ENCODE measurements at places on chromosomes 5 and 9.

DNA sequence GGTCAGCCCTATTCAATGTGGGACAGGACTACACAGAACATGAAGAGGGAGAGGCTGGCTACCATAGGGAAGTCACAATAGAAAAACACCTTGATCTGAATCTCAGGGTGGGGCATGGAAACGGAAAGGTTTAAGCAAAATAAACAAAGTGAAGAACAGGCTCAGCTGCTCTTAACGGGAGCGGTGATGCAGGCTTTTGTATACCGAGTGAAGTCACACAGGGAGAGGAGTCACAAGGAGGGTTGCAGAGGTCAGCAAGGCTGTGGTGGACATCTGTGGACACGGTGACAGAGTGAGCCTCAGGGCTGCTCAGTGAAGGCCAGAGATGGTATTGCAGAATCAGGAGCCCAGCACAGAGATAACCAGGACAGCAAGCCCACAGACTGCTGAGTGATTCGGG is 30.6 kb upstream of the SEMA4D start:
- DNase-seq: no peak

- DNase-seq: no peak
Observed at GRCh38 chr5:145980718-145981117, 44.3 kb downstream of the SH3RF2 start.

GRCh38 chr5:14534773-14535172 is 46.8 kb upstream of the OTULINL start:
- DNase-seq: no peak

DNA sequence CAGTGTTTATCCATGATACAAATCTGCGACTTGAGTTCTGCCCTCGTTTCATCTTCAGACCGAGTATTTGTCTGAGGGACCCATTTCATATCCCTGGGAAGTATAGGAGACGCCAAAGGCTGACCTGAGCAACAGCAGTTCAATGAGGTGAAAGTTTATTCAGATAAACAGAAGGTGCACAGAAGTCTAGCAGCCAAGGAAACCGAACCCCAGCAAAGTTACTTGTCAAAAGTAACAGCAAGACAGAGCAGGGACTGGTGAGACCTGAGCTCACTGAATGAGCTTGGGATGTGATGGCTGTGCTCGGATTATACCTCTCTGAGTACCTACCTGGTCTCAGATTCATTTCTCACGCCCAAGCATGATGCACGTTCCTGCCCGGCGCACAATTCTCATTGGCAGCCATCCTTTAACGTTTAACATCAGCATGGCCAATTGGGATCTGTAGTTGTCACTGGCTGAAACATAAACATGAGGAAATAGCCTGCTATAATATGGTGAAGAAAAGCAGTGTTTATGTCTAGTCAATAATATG is 599 bp downstream of the LYRM7 start:
- DNase-seq: peak; percentile 20

DNA sequence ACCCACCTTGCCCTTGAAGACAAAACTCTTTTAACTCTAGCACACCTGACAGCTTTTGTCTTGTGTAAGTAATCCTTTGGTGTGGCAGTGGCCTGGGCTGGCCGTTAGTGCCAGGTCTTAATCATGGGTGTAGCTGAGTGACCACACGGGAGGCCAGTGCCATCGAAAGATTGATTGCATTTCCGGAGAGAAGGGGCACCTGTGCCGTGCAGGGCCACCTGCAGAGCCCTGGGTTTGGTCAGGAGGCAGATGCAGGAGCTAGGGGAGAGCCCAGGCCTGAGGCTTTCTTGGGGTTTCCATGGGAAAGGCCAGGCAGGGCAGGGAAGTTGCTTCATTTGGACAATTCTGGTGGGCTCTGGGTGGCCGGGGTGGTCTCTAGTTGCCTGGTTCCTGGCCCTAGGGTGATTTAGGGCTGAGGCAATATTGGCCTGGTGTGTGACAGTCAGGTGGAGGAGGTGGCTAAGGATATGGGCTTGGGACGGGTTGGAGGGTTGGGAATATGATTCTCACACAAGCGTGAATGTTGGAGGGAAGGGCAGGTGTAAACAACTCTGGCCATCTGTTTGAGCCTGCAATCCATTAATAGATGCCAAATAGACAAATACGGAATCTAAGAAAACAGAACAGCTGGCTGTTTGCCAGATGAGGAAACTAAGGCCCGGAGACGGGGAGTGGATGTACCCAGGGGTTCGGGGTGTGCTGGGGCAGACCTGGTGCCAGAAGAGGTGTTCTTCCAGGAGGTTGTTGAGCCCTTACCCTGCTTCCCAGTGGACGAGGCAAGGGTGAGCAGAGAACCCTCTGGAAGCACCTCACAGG is 4.6 kb downstream of the DBH start:
- no peak for DNase-seq

DNA sequence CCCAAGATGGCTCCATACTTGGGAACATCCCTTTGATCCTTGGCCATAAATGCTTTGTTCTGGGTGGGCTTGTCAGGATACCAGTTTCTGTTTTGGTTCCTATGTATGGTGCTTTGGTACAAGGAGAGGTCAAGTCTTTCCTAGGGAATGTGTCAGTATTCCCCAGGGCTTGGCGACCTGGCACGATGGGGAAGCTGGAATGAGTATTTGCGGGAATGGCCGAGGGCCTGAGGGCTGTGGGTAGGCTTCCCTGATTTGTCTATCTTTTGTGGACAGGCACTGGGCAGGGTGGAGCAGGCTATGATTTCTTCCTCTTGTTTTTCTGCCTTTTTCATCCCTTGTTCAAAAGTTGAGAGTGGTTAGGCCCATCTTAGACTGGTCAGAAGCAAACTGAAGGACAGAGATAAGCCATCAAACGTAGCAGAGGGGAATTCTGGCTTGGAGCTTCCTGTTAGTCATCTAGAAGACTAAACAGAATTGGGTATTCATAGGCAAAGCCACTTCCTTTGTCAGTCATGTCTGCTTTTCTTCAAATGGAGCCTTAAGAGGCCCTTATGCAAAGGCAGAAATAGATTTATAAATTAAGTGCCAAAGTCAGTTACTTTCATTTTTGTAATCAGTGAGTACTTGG is 13.7 kb downstream of the DOCK2 start:
- DNase-seq: no peak

- DNase-seq: no peak
Observed at GRCh38 chr5:90930756-90931431, 372.3 kb downstream of the ADGRV1 start.

DNA sequence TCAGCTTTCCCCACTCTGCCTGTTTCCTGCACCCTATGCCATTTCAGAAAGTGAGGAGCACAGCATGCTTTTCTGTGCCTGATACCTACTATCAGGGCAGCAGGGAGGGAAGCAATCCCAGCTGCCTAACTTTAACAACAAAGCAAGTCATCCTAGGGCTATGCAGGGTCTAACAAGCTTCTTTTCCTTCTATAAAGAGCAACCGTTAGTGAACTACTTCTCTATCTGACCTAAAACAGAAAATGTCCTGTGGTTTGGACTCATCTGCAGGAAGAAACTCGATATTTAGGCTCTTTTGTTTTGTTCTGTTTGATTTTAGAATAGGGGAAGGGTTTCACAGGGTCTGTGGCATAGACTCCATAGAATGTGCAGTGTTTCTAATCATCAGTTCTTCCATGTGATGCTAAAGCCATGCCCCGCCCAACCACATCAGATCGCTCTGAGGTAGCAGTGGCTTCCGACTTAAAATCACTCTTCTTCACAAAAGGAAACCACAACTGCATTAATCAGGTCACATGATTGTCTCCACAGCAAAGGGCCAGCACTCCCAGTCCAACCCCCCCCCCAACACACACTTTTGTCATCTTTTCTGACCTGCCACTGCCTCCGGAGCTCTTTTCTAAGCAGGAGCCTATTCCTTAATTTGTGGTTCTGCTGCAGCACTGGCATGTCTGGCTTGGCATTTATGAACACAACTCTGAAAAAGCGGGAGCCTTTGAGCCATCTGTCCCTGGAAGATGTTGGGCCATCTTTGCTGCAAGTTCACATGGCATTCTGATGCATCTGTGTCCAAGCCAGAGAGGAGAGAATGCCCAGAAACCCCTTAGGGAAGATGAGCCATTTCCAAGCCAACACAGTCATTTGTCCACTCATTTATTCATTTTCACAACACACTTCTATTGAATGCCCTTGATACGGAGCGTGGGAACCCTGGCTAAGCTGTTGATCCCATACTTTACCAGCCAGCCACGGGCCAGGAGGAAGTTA is 71.6 kb downstream of the CFAP90 start:
- no peak for DNase-seq

DNA sequence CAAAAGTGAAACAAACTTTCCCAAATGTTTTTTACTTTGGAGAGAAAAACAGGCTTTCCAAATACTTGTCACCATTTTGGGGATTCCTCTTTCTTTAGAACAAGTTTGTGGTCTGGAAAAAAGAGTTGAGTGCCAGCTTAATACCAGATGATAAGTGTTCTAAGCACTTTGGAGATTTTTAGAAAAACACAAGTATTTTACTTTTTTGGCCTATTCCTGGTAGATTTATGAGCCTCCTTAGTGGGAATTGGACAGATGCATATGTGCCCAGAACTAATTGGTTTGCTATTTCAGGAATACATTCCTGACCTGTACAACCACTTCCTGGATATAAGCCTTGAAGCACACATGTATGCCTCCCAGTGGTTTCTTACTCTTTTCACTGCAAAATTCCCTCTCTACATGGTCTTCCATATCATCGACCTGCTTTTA is 40.5 kb downstream of the GPR21 start:
- DNase-seq: no peak

- DNase-seq: no peak
Observed at GRCh38 chr5:77431286-77431685, 60.8 kb downstream of the WDR41 start.

GRCh38 chr9:120737416-120738165 is 23.3 kb upstream of the MEGF9 start:
- no peak for DNase-seq

DNA sequence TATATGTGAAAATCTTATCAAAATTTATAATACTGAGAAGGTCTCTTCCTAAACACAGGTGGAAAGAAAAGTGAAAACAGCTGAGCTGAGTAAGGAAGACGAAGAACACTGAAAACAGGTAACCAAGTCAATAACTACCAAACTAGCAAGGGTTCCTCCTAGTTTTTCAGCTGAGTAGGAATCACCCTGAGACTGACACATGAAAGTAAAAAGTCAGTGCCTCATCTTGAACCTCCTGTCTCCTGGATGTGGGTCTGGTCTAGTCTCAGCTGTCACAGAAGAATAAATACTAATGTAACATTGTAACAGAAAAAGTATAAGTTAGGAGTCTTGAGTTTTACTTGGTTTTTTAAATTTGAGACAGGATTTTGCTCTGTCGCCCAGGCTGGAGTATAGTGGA is 121.0 kb downstream of the MEF2C start:
- no peak for DNase-seq

GRCh38 chr9:133844881-133845410 is 106.8 kb upstream of the SARDH start:
- no peak for DNase-seq

GRCh38 chr5:1202026-1202797 is 817 bp downstream of the SLC6A19 start:
- no peak for DNase-seq

GRCh38 chr5:57770039-57770438 is 287.4 kb upstream of the ACTBL2 start:
- no peak for DNase-seq

DNA sequence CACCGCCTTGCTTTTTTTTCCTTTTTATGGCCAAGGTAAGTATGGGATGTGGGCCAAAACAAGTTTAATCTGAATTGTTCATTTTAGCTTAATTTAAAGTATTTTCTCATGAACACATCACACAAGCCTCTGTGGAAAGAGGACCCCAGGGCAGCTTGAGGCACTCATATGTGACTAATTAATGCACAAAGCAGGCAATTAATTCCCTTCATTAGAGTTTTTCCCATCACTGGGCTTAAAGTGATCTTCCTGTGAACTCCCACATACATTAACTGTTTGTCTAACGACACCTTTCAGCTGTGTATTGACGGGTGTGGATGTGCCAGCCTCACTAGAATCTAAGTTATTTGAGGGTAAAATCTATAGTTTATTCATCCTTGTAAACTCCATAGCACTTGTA is 103.3 kb downstream of the MRPS27 start:
- DNase-seq: no peak

DNA sequence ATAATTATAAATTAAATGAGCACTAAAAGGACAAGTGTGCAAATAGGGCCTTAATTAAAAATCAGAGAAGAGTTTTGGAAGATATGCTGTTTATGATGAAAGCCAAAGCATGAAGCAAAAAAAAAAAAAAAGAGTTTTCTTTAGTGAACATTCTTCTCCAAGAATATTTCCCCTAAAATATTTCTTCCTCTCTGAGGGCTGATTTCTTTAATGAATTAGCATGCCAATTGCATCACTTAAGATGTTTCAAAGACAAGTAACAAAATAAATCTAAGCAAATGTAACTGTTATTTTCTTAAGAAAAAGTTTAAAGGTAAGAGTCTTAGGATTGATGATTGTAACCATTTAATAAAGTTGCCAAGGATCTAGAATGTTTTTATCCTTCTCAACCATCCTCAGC is 81.6 kb upstream of the MPDZ start:
- no peak for DNase-seq

DNA sequence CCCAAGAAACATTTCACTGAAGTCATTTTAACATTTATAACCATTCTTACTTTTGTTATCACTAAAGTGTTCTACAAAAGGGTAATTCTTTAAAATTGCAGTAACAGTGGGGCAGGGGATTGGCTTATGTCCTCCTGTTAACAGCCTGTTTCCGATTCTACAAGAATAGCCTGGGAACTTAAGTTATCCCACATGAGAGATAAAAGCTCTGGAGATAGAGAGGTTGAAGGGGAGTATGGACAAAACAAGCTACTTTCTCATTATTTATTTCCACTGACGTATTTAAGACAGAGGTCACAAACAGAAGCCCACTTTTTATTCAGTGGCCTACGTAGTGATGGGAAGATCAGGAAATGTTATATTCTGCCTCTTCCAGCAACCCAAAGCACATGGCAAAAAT is 98.7 kb downstream of the EPB41L4A start:
- DNase-seq: no peak

GRCh38 chr5:150209099-150209635 is 19.3 kb downstream of the SLC6A7 start:
- DNase-seq: no peak

GRCh38 chr5:8517456-8517855 is 648.5 kb downstream of the MTRR start:
- no peak for DNase-seq

DNA sequence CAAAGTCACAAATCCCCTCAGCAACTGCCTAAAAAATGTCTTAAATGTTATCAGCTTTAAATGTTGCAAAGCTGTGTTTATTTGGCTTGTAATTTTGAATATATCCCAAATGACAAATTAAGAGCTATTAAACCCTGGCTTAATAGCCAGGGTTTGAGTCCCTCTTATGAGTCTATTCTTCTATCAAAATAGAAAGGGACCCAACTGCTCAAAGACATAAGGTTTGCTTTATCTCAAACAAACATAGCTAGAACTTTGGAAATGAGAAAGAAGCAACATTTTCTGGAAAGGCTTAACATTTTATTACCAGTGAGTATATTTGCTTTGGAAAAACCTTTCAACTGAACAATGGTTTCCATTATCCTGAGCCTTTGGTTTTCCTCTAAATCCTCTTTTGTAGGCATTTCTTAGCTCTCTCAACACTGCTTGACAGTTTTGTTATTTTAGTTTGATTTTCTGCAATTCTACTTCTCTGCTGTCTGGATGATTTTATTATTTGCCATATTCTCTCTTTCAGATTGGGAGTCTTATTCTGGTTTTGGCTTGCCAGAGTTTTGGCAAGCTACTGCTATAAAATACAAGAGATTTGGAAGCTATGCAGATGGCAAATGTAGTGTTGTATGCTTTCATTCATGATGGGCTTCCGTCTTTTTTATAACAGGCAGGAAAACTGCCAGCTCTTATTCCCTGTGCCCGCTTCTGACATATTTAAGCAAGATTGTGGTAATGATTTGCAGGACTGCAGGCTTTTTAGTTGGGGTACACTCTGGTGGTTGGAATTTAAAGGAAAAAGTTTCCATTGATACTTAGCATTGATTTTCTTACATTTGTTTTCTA is 734.9 kb downstream of the DTWD2 start:
- DNase-seq: no peak
